ENCODE measurements at places on chromosomes 4 and X.
A peak's percentile ranks its signal among the peaks of the same experiment; 100 is the strongest.

DNA sequence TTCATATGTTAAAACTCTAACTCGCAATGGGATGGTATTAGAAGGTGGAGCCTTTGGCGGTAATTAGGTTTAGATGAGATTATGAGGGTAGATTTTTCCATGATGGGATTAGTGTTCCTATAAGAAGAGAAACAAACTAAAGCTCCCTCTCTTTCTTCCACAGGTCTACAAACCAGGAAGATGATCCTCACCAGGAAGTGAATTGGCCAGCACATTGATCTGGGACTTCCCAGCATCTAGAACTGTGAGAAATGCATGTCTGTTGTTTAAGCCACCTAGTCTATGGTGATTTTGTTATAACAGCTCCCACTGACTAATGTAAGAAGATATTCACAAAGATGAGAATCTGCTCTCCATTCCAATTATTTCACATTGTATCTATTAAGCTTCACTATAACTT, 2266.9 kb downstream of the PCDH7 start:
- DNase-seq: no peak

DNA sequence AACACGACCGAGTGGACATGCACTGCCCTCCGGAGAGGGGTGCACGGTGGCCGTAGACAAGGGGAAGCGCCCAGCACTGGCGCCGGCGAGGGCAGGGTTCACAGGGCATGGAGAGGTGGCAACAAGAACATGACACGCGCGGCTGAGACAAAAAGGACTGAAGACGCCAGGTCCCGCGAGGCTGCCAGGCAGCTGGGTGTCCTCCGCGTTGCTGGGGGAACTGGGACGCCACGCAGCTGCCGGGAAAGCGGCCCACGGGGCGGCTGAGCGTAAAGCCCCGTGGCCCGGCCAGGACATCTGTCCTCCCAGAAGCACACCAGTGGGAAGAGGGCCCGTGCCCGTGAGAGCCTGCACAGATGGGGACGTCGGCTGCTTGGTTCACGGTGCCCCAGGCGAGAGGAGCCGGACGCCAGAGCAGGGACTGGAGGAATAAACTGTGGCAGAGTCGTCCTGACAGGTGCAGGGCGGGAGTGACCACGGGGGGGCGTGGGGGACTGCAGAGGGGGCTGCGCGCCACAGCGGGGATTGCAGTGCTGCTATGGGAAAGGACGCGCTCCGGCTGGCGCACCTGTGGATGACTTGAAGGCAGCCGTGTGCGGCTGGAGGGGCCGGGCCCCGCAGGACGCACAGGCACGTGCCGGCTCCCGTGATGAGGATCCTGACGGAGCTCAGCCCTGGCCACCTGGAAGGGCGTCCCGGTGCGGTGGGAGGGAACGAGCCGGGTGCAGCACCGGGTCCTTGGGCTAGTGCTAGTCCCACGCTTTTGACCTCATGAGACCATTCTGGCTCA, 32.1 kb upstream of the GTPBP6 start:
- DNase-seq: no peak

- no peak for DNase-seq
These were observed 89.3 kb upstream of the CYLC1 start for GRCh38 chrX:83771664-83772063.

GRCh38 chrX:129678614-129679195, 23.9 kb upstream of the APLN start:
- DNase-seq: peak; percentile 32

DNA sequence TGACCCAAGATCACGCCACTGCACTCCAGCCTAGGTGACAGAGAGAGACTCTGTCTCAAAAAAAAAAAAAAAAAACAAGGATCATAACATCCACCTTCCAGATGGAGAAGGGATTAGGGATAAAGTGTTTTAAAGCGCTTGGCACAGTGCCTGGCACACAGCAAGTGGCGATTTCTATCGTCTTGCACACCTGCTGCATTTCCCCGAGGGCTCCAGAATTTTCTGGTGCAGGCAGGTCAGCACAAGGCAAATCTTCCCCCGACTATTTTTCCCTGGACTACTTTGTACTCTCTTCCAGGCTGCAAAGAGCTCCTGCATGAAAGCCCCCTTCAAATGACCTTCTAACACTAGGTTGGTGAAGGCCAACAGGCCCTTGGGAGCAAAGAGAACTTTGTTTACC, 57.3 kb downstream of the APBB2 start:
- no peak for DNase-seq

DNA sequence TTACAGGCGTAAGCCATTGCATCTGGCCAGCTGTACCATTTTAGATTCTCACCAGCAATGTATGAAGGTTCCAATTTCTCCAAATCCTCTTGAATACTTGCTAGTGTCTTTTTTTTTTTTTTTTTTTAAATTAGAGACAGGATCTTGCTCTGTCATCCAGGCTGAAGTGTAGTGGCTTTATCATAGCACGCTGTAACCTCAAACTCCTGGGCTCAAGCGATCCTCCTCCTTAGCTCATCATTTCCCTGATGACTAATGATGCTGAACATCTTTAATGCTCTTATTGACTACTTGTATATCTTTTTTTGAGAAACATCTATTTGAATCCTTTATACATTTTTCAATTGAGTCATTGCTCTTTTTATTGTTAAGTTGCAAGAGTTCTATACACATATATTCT, 40.3 kb downstream of the HDAC8 start:
- no peak for DNase-seq

- DNase-seq: no peak
These were observed 26.7 kb upstream of the ING2 start for GRCh38 chr4:183478123-183478522.

DNA sequence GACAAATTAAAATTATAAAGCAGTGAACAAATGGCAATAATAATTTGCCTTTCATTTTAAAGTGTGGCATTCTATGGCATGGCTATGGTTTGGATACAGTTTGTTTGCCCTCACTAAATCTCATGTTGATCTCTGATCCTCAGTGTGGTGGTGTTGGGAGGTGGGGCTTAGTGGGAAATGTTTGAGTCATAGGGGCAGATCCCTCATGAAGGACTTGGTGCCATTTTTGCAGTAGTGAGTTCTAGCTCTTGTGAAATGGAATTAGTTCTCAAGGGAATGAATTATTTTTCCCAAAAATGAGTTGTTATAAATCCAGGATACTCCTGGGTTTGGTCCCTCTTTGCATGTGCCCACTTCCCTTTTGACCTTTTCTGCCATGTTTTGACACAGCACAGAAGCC, 181.4 kb downstream of the AMELX start:
- no peak for DNase-seq

GRCh38 chrX:153157450-153157849, 21.6 kb upstream of the MAGEA1 start:
- DNase-seq: no peak

- DNase-seq: peak; percentile 19
These were observed 220.7 kb downstream of the HS6ST2 start for GRCh38 chrX:132737743-132738142.

- DNase-seq: no peak
These were observed 114.2 kb upstream of the TENT5D start for GRCh38 chrX:80306007-80306406.

GRCh38 chrX:41677183-41678060, 11.4 kb upstream of the GPR34 start:
- DNase-seq: no peak

- DNase-seq: no peak
These were observed 67.7 kb downstream of the PPARGC1A start for GRCh38 chr4:23822181-23822580.

Measured in stimulated activated CD4-positive, alpha-beta T cell treated with anti-CD3 and anti-CD28 coated beads, Interleukin-4, amount 100 ng/mL, for 1 hour (primary cell).